ENCODE measurements at places on chromosomes 12 and 14.

DNA sequence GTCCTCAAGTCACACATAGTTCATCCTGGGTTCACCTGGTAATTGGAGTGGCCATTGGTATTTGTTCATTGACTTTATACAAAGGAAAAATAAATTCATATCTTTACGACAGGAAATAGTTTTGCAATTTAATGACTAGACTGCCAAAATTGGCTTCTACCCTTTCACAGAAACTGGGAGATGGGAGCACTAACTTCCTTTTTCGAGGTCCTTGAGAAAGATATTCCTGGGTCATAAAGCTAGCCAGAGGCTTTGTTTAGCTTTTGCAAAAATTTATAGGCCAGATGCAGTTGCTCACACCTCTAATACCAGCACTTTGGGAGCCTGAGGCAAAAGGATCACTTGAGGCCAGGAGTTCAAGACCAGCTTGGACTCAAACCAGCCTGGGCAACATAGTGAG, 10.2 kb upstream of the OR11G2 start:
- DNase-seq, result no peak

- DNase-seq, result no peak
Observed at GRCh38 chr14:64388533-64389285, 556 bp downstream of the MTHFD1 start.

DNA sequence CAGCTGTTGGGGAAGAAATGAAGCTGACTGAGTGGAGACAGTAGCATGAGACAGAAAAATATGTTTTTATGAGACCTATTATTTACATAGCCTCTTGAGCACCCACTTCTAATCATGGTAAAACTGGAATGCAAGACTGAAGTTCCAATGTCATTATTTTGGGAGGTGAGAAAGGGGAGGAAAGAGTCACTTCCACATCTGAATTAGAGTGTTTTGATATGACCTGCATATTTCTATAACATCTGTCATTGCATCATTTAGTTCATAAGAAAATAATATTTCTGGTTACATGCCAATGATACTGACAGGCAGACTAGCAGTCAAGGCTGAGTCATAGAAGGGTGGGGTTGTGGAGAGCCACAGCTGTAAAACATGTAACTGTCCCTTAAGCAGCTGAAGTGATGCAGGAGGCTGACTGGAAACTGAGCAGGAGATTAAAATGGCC, 26.7 kb downstream of the NTN4 start:
- no peak for DNase-seq

DNA sequence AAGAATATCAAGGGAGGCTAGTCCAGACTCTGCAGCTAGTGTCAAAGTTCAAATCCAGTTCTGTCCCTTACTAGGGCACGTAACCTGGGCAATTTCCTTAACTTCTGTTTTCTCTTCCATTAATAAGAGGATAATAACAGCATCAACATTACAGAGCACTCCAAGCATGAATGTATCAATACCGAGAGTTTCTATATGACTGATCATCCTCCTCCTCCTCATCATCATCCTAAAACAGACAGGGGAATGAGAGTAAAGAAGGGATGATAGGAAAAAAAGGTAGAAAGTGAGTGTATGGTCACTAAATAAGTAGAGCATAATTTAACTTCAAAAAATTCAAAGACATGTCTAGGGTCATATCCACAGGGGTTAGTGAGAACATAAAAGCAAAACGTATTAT, 171.4 kb downstream of the NDUFA12 start:
- DNase-seq, result no peak

- no peak for DNase-seq
Observed at GRCh38 chr14:92924247-92924646, 1.3 kb downstream of the CHGA start.

DNA sequence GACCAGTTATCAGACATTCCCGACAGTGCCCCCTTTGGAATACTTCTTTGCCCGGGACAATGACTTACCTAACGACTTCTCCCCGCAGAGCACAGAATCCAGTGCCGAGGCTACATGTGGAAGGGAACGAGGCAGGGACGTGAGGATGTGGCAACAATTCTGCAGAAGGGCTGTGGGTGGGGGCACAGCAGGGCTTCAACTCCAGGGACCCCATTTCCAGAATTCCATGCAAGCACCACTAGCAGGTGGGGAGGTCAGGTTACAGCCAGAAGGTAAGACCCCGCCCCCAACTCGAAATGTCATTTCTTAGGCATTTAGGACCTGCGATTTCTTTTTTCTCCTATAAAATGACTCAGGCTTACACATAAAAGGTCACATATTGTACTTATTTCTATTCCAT, 207.9 kb downstream of the TMEM132C start:
- DNase-seq, result no peak

GRCh38 chr12:23579257-23579656, 370.2 kb downstream of the SOX5 start:
- DNase-seq, result no peak

- DNase-seq, result no peak
Observed at GRCh38 chr12:129074379-129074778, 221.1 kb downstream of the GLT1D1 start.

GRCh38 chr12:25041006-25041741, 92.3 kb upstream of the BCAT1 start:
- DNase-seq, result no peak

DNA sequence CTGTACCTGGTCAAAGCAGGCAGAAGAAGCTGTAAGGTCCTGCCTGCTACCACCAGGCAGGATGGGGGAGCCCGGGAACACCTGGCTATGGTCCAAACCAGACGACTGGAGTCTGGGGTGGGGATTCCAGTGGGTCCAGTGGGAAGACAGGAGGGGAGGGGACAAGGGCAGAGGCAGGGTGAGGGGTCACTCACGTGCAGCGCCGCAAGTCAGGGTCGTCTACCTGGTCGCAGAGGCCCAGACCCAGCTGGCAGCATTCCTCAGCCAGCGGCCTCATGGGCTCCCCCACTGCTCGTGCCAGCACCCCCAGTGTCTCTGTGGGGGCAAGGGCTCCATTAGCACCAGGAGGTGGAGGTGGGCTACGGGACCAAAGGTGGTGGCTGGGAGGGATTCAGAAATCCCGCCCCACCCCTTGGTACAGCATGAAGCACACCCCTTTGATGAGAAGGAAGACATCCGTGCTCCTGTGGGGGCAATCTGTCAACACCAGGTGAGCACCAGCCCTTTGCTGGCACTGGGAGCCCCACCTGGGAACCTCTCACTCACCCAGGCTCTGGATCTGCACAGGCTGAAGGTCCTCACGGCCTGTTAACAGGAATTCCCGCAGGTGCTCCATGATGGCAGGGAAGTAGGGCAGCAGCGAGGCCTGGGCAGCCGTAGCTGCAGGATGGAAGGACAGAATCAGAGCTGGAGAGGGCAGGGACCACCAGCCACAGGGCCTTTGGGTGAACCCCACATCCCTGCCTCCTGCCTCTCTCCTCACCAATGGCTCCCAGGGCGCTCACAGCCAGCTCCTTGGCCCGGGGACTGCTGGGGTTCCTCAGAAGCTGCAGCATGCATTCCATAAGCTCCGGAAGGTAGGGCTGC, 4.3 kb downstream of the IPO4 start:
- no peak for DNase-seq

GRCh38 chr12:44457465-44457864, 418.6 kb downstream of the NELL2 start:
- DNase-seq, result no peak

DNA sequence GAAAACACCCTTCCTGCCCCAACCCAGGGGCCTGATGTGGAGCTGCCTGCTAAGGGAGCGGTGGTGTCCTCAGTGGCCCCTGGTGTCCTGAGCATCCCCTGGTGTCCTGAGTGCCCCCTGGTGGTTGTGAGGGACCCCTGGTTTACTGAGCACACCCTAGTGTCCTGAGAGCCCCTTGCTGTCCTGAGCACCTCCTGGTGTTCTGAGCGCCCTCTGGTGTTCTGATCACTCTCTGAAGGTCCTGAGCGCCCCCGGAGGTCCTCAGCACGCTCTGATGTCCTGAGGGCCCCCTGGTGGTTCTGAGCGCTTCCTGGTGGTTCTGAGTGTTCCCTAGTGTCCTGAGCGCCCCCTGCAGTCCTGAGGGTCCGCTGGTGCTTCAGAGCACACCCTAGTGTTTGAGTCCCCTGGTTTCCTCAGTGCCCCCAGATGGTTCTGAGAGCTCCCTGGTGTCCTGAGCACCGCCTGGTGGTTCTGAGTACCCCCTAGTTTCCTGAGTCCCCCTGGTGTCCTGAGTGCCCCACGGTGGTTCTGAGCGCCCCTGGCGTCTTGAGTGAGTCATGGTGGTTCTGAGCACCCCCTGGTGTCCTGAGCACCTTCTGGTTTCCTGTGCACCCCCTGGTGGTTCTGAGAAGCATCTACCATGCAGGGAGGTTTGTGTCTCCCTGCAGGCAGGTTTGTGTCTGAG, 1004.2 kb downstream of the TMEM121 start:
- no peak for DNase-seq

GRCh38 chr12:98228683-98229539, 286.5 kb upstream of the TMPO start:
- DNase-seq, result no peak

Data from NCI-H187 (cell line).